ENCODE measurements at places on chromosomes 6 and 20.

DNA sequence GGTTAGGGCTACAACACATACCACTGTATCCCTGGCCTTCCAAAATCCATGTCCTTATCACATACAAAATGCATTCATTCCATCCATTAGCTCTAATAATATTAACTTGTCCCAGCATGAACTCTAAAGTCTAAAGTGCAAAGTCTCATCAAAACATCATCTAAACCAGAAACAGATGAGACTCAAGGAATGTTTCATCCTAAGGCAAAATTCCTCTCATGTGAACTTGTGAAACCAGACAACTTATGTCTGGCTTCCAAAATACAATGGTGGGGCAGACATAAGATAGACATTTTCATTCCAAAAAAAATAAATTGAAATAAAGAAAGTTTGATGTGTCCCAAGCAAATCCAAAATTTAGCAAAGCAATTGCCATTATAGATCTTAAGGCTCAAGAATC is 257.4 kb downstream of the HTR1B start:
- DNase-seq = no peak
- H3K4me1 ChIP-seq = no peaks in the 10 kb centered on the region
- H3K4me3 ChIP-seq = no peak overlapping the region
- H3K36me3 ChIP-seq = no peaks in the 10 kb centered on the region
- H3K27me3 ChIP-seq = no peaks in the 10 kb centered on the region
- no peak overlapping the region for H3K27ac ChIP-seq

GRCh38 chr6:142750998-142751397 is 194.0 kb downstream of the HIVEP2 start:
- no peaks in the 10 kb centered on the region for H3K27me3 ChIP-seq
- no peak for DNase-seq
- peaks cover 6% of the 10 kb centered on the region for H3K36me3 ChIP-seq
- no peak overlapping the region for H3K27ac ChIP-seq

- no peaks in the 10 kb centered on the region for H3K36me3 ChIP-seq
- no peaks in the 10 kb centered on the region for H3K27me3 ChIP-seq
- DNase-seq = peak; percentile 70
Measured at GRCh38 chr6:21341910-21342309, 251.6 kb upstream of the SOX4 start.

DNA sequence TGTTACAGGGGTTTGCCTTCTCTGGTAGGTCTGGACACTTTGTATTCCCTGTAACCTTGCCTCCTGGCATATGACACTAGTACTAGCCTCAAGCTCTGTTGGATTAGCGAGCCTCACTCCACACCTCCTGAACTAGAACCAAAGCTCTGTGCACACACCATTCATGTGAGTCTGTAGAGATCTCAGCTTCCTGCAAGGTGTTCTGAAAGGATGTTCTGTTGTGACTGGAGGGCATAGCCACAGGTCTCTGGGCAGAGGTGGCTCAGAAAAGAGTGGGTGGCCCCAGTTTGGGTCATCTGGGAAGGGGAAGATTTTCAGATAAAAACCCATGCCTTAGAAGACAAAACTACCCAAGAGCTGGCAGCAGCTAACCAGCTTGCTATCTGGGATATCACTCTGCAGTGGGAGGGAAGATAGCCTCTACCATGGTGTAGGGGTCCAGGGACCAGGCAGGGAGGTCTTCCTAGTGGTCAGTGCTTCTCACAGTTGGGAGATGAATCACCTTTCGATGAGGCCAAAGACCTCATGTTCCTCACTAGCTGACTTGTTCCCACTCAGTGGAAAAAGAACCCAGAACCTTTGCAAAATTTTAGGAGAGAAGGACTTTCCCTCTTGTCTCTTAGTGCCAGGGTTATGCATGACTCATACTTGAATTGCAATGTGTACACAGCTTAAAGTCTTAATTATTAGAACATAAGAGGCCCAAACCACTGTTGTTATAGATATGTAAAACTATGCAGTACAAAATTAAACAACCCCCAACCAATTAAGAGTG is 41.4 kb downstream of the HLA-F start:
- H3K27me3 ChIP-seq = no peaks in the 10 kb centered on the region
- no peak overlapping the region for H3K4me3 ChIP-seq

- H3K27me3 ChIP-seq = no peaks in the 10 kb centered on the region
- H3K27ac ChIP-seq = no peak overlapping the region
- peak; percentile 15 for DNase-seq
- H3K4me3 ChIP-seq = no peak overlapping the region
- no peaks in the 10 kb centered on the region for H3K36me3 ChIP-seq
Measured at GRCh38 chr20:40646361-40646760, 42.7 kb downstream of the MAFB start.

GRCh38 chr6:122361314-122361979 is 38.0 kb upstream of the HSF2 start:
- no peaks in the 10 kb centered on the region for H3K36me3 ChIP-seq
- H3K27me3 ChIP-seq = no peaks in the 10 kb centered on the region
- H3K27ac ChIP-seq = no peak overlapping the region

DNA sequence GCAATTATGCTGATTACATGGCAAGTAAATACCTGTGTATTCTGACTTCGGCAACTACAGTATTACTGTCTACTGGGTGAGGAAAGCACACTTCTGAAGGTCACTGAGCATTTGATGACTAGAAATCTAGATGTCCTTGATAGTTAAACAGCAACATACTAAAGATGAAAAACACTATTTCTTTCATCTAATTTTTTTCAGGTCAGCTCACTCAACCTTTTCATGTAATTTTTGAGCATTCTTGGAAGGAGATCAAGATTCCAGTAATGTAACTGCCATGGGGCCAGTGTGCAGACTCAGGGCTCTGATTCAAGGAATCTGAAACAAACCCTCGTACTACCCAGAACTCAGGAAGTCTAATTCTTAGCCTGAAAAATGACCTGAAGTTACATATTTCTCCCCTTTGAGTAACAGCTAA is 222.6 kb upstream of the TAB2 start:
- H3K4me3 ChIP-seq = no peak overlapping the region
- no peaks in the 10 kb centered on the region for H3K27me3 ChIP-seq
- no peak for DNase-seq
- H3K27ac ChIP-seq = no peak overlapping the region
- no peaks in the 10 kb centered on the region for H3K4me1 ChIP-seq

GRCh38 chr6:161088676-161089328 is 97.2 kb downstream of the MAP3K4 start:
- H3K36me3 ChIP-seq = peaks cover 59% of the 10 kb centered on the region
- DNase-seq = peak; percentile 51
- no peaks in the 10 kb centered on the region for H3K27me3 ChIP-seq
- no peak overlapping the region for H3K4me3 ChIP-seq
